ENCODE measurements at places on chromosomes 1 and 21.

GRCh38 chr21:25456672-25457071, 150.6 kb downstream of the MRPL39 start:
- no peak for DNase-seq

GRCh38 chr21:41800425-41801320, 33.8 kb upstream of the RIPK4 start:
- DNase-seq, result no peak

DNA sequence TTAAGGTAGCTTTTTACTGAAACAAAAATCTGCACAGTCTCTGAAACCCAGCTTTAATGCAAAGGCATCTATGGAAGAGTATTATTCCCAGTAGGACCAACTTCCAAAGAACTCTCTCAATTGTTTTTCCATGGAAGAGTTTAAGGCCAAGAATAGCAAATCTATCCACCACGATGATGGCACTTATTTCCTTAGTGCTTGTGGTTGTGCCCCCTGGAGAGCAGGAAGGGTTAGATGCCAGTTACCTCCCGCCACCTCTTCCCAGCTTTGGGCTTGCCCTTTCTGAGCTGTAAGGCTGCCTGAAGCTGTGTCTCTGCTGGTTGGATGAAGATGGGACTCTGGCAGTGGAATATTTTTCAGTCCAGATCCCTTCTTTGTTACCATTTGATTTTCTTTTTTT, 4.8 kb upstream of the ATP1A1 start:
- no peak for DNase-seq

DNA sequence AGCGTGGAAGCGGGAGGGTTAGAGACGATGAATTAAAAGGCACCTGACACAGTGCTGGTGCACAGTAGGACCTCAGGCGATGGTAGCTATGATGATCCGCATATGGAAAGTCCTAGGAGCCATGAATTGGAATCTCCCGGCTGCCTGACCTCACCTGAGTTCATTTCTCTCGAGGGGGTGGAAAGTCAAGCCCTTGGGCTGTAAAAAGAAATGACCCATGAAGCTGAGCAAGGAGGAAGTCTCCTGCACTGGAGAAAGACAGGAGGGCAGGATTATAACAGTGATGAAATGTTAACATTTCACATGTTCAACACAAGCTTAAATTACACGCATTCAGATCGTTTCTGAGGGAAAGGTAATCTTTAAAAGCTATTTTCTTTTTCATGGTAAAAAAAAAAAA, 481.2 kb downstream of the MATN1 start:
- DNase-seq, result no peak

- no peak for DNase-seq
These were observed 38.8 kb downstream of the LUZP1 start for GRCh38 chr1:23129846-23130245.

DNA sequence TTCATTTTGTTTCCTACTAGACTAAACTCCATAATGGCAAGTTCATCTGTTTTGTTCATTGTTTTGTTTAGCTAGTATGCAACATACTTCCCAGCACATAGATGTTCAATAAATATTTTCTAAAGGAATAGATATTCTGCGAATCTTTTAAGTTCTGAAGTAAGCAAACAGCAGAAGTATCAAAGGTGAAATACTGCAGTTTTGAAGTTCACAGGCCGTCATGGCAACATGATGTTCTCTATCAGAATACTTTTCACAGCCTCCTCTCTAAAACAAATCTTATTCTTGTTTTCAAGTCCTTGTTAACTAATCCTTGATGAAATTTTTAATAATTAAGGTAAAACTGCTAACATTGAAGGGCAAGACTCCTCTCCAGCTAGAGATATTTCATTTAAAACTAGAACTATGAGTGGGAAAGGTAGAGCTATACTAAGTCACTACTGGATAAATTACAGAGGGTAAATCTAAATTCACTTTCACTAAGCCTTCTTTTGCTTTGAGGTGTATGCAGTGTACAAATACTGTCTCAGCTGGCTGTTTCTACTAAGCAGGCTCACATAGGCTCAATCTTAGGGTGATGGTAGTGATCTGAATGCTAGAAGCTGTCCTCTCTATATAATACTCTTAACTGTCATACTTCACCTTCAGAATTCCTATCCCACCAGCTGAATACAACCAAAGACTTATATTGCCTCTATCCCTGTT, 96.7 kb downstream of the ZZZ3 start:
- DNase-seq, result no peak

DNA sequence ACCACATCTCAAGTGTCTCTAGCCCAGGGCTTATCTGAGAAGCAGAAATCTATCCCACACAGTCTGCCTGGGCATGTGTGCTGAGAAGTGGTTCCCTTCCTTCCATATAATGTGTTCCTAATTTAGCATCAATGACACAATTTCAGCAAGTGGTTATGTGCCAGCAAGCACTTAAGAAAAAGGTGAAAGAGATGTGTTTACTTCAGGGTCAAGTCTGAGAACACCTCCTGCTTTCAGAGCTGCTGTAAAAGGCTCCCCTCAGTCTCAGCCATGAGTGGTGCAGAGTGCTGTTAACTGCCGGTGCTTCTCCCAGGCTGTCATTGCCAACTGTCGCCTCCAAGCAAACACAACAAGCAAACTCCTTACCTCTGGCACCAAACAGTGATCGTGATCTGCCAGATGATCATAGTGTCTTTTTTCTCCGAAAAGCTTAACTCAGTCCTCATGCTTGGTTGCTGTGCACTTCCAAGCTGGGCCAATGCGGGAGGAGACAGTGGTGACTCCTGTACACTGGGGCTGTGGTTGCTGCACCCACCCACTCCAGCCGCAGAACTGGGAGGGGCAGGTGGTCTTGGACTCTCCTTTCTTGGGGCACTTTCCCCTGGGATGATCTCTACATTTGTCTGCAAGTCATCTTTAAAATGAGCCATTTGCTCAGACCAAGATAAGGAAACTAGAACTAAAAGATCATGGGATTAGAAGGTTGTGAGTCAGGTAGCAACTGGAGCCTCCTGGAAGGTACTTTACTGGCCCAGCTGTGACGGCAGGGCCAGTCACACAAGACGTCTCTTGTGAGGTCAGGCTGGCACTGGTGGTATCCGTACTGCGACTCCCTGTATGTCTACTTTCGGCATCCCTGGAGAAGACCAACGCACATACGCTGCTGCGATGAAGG, 32.4 kb downstream of the ATP1A1 start:
- DNase-seq, result no peak

GRCh38 chr1:200022239-200022804, 5.2 kb upstream of the NR5A2 start:
- DNase-seq, result no peak

- no peak for DNase-seq
These were observed 61.3 kb upstream of the BACH1 start for GRCh38 chr21:29237110-29238052.

- DNase-seq, result no peak
These were observed at the start of gene RGS1 for GRCh38 chr1:192575499-192576189. Gene RGS1 (plus strand): TSS chr1:192575773. CDS start chr1:192575793, 20 bp downstream.

DNA sequence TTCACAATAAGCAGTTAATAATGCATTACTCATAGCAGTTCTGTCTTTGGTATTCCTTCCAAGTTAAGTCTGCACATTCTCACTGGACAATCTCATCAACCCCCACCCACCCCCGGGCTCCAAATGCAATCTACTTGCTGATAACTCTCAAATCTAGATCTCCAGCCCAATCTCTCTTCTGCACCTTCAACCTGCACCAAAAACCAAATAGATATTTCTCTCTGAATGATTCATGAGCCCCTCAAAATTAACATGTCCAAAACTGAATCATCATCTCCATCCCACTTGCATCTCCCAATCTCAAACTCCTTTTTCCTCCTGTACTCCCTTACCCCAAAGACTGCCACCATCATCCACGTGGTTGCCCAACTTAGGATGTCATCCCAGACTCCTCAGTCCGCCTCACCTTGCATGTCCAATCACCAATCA, 2.7 kb downstream of the DOCK7 start:
- DNase-seq, result no peak

- DNase-seq, result no peak
These were observed 13.4 kb downstream of the IBA57 start for GRCh38 chr1:228178737-228179684.

DNA sequence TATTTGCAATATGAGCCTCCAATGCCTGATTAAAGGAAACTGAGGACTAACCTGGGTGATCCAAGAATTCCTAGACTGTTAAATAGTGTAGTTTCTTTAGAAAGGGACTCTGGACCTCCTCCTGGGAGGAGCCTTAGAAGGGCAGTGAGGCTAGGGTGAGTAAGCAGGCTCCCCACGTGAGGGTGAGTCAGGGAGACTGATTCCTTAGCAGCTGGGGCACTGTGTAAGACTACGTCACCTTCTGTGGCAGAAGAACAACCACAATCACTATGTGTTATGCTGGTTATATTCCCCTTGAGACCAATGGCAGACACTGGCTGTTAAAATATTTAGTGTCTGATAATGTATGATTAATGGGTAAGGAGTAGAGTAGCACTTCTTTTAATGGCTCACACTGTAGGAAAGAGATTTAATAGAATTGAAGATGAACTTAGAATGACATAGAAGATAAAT, 53.3 kb upstream of the SYT14 start:
- DNase-seq, result peak; percentile 100

DNA sequence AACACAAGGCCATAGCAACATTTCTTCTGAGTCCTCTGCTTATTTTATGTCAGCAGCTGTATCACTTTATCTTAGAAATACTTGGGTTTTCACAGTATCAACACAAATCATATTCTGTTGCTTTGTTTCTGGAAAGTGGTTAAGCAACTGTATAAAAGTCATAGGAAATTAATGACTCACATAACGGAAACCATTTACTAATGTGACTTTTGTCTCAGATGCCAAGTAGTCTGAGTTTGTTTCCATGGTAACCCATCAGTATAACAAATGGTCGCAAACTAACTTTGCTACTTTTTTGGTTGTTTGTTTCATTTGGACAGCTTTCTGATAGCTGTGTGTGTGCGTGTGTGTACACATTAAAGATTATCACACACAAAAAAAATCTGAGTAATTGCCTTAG, 31.1 kb downstream of the EEIG2 start:
- DNase-seq, result no peak

- DNase-seq, result no peak
These were observed 31.6 kb upstream of the IL20 start for GRCh38 chr1:206833801-206834200.
